ENCODE measurements at places on chromosomes 11 and 22. TPM values are rescaled to one million over a fixed set of nuclear protein-coding genes. Genes with fewer than 3 reads are reported as not detected.

DNA sequence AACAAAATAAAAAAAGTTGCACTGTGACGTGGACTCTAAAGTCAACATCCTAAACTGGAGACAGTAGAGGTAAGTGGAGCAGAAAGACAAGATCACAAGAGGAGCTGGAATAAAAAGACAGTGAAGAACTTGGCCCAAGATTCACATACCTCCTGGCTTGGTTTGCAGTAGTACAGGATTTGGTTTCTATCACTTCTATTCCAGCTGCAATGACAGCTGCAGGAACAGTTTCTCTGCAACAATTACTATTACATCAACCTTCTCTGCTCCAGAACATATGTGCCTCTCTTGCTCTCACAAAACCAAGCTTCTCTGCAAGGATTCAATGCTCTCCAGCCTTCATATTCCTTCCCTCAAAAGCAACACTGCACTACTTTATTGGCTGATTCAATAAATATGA lies 7.8 kb upstream of the KDM2A start:
- no peak for DNase-seq

GRCh38 chr22:47051441-47052071 lies 289.1 kb downstream of the TBC1D22A start:
- no peak for DNase-seq

DNA sequence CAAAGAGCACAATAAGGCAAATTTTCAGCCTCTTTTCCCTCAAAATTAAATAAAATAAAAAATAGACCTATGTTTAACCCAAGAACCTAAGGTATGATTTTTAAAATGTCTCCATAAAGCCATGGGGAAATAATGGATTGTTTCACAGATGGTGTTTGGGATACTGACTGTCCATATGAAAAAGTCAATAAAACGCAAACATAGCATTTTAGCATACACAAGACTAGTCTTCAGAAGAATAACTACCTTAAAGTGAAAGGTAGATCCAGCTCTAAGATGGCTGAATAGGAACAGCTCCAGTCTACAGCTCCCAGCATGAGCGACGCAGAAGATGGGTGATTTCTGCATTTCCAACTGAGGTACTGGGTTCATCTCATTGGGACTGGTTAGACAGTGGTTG lies 16.1 kb downstream of the PTH start:
- DNase-seq = no peak

Gene GALNT18
- 5.9 TPM for total RNA-seq

Gene MSANTD4
- 8.2 TPM for total RNA-seq
